Anterior cingulate cortex (tissue), 58 donors: ENCODE measurements at places on chromosomes 5 and 9.

GRCh38 chr9:134440636-134441226, 114.5 kb downstream of the RXRA start:
- no peak for DNase-seq

DNA sequence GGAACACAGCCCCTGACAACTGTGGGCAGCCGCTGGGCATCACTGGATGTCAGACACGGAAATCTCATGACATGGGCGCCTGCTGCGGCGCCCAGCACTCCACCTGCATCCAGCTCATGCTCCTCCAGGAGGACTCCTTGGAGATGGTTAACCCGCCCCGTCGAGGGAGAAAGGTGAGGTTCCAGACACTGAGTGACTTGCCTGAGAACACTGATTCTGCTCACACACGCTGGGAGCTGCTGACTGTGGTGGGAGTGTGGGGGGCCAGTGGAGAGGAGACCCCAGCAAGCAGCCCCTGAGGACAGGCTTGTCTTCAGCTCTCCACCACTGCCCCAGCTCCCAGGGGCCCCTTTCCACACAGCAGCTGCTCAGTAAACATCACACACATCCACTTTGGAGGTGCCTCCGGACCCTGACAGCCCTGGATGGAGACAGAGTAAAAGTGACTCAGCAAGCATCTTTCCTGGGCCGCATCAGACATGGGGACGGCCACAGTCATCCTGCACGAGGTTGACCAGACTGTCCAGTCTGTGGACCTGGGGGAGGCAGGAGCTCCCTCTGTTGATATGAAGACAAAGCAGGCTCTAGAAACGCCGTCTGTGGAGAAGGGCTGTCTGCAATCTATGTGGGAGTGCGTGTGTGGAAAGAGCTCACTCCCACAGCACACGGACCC, 283.7 kb upstream of the IRX4 start:
- no peak for DNase-seq

GRCh38 chr5:4017076-4017803, 421.6 kb downstream of the IRX1 start:
- no peak for DNase-seq

DNA sequence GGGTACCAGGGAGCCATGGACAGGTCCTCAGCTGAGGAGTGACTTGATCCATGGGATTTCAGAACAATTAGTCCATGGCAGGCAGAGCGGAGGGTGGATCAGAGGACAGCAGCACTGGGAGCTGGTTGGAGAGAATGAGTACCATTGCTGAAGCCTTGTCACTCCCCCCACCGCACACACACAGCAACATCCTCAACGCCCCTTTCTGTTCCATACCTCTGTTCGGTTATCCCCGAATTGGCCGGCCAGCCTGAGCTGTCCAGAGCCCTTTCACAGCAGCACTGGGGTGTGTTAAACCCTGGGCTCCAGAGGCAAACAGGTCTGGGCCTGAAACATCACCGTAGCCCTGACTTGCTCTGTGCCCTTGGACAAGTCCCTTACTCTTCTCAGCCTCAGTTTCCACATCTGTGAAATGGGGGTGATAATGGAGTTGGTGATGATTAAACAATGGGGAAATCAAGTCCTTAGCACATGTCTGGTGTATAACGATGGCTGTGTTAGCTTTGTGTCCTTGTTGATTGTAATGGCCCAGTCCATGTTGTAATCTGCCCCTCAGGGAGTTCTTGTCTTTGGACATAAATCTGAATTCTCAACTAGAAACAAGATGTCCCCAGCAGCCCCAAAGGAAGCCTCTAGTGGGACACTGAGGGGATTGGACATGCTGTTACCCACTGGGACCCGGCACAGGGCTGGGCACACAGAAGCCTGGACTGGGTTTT, 16.9 kb downstream of the GSN start:
- DNase-seq, result no peak

GRCh38 chr5:42767491-42768105, 11.0 kb downstream of the CCDC152 start:
- DNase-seq, result no peak
